BE2C (cell line): ENCODE measurements at places on chromosomes 2 and 18.

DNA sequence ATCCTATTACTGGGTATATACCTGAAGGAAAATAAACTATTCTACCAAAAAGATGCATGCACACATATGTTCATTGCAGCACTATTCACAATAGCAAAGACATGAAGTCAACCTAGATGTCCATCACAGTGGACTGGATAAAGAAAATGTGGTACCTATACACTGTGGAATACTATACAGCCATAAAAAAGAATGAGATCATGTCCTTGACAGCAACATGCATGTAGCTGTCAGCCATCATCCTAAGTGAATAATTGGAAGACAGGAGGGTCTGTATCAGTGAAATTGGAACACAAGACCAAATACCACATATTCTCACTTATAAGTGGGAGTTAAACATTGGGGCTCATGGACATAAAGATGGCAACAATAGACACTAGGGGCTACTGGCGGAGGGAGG, 27.7 kb upstream of the TWIST2 start:
- DNase-seq, result no peak

DNA sequence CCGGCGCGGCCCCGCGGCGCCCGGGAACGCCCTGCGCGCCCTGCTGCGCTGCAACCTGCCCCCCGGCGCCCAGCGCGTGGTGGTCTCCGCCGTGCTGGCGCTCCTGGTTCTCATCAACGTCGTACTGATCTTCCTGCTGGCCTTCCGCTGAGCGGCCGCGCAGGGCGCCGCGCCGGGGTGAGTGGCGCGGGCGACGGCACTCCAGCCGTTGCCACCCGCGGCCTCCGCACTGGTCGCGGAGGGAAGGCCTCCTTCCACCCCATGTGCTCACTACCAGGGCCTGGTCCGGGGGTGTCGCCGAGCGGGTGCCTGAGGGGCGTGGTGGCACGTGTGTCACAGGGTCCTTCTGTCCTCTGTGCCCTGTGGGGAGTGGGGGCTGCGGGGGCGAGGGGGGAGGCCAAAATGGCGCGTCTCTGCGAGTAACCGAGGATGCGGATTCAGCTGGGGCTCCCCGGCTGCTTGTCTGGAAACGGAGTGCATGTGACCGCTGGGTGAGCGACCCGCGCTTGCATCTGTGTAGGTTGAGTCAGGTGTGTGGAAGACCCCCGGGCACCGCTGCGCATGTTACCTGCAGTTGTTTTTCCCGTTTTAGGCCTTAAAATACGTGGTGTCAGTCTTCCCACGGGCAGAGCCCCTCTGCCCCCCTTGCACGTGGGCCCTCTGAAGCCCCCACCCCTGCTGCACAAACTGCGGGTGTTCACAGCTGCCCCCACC, 58.0 kb downstream of the FAM168B start:
- no peak for DNase-seq

DNA sequence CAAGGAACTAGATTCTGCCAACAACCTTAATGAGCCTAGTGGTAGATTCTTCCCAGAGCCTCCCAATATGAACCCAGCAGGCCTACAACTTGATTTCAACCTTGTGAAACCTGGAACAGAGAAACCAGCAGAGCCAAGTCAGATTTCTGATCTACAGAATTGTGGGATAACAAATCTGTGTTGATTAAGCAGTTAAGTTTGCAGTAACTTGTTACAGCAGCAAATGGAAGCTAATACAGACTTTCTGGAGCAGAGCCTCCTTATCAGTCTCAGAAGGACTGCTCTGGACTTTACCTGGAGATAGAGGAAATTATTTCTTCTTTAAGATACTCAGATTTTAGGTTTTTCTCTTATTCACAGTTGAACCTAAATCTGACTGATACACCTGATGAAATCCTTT, 225.5 kb downstream of the DYM start:
- DNase-seq, result no peak

GRCh38 chr2:189465076-189465475, 23.8 kb downstream of the WDR75 start:
- DNase-seq, result no peak

- no peak for DNase-seq
These were observed 2.7 kb upstream of the LRP2 start for GRCh38 chr2:169365029-169365480.
